ENCODE measurements at places on chromosomes 16 and 17.

DNA sequence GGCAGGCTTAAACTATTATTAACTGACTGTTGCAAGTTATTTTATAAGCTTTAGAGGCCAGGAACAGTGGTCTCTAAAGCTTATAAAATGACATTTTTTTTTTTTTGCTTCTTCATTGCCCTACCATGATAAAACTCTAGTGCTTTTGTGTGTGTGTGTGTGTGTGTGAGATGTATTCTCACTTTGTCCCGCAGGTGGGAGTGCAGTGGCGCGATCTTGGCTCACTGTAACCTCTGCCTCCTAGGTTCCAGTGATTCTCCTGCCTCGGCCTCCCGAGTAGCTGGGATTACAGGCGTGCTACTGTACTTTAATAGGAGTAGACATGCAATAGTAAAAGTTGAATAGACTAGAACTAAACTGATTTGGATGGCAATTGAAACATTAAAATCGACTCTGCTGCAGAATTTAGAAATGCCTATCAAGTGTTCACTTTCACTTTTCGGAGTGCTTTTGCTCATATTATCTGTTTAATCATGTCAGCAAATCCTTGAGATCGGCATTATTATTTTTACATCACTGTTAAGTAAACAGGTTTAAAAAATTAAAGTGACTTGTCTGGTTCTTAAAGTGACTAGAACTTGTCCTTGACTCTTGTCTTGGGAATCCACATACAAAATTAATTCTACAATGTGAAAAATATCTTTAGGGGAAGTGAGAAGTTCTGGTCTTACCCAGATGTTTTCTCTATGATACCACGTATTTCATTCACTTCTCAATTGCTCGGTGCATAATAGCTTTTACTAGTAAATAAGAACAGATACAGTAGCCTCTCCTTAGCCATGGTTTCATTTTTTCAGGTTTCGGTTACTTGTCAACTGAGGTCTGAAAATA is 8.4 kb upstream of the PCTP start:
- no peak for DNase-seq

DNA sequence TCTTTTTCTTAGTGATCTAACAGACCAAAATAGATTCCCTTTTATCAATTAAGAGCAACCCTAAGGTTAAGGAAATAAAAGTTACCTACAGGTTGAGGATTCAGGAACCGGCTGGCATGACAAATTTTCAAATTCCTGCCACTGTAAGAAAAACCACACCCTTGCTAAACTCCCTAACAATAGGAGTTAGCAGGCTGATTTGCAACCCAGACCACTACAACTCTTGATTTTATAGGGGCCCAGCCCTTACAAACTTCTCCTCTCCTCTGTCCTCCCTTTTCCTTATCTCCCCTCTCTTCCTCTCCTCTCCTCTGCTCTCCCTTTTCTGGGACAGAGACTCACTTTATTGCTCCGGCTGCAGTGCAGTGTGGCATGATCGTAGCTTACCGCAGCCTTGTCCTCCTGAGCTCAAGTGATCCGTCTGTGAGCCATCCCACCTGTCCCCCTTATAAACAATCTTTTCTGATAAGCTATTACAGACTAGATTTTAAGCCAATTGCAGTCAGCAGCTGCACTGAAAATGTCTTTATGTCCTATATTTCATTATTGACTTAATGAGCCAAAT is 418.9 kb downstream of the CDH8 start:
- no peak for DNase-seq

GRCh38 chr16:50273888-50274325 is 7.6 kb downstream of the ADCY7 start:
- DNase-seq: peak; percentile 52

- DNase-seq: no peak
These were observed 40.4 kb upstream of the DNAH9 start for GRCh38 chr17:11557727-11558452.

GRCh38 chr17:301681-302299 is 50.8 kb downstream of the RPH3AL start:
- no peak for DNase-seq

DNA sequence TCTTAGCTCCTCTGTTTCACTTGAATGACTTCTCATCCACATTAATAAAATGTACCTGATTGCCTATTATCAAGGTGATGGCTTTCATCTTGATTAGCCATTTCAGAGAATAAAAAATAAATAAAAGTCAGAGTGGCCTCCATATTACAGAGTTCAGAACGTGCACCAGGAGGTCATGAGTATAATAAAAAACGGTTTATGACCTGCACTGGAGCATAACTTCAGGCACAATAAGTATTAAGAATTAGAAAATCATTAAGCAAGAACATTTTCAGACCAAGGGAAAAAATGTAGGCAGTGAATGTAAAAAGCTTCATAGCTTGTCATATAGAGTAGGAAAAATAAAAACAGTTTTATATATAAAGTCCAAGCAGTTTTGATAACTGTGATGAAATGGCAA is 11.4 kb downstream of the METTL9 start:
- no peak for DNase-seq

GRCh38 chr17:18371455-18371854 is 6.1 kb upstream of the EVPLL start:
- no peak for DNase-seq

DNA sequence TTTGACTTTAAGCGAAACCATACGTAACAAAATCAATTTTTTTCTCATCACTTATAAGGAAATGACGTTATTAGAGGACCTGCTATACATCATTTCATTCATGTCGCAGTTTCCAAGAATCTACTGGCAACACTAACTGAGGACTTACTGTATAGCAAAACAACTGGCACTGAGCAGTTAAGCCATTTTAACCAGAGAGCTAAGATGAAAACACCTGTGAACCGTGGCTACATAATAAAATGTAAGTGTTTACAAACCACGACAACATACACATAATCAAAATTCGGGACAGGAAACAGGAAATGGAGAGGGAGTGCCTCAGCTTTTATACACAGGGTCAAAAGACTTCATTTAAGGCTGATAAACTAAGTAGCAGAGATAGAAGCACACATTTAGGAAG is 29.5 kb downstream of the METTL16 start:
- no peak for DNase-seq
